Cortex of kidney (tissue), 1 donor: ENCODE measurements at places on chromosomes 7 and 10.

DNA sequence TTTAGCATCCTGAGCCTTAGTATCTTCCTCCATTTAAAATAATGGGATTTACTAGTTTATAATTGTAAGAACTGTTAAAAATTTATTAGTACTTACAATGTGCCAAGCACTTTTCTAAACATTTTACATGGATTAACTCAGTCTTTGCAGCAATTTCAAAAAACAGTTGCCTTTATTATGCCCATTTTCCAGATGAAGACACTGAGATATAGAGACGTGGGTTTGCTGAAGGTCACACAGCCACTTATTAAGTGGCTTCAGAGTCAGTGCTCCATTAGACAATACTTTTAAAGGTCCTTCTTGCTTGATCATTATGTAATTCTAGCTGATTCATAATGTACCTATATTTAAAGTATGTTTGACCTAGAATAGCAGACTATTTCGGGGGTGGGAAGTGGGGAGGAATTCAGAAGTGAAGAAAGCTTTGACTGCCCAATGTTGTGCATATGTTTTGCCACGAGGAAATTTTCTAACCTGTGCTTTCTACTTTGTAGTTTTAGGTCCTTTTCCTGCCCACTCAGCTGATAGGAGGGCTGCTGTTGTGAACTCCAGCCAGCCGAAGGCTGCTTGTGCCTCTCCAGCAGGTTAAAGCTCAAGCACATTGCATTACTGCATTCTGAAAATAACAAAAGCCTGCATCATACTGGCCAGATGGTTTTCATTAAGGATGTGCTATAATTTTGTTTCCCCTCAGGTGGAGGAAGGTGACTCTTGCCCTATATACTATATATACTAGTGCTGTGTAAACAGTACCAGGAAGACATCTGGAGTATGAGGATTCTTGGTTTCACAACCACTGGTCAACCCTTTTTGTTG lies 4.3 kb downstream of the PLEKHA8 start:
- DNase-seq, result no peak

DNA sequence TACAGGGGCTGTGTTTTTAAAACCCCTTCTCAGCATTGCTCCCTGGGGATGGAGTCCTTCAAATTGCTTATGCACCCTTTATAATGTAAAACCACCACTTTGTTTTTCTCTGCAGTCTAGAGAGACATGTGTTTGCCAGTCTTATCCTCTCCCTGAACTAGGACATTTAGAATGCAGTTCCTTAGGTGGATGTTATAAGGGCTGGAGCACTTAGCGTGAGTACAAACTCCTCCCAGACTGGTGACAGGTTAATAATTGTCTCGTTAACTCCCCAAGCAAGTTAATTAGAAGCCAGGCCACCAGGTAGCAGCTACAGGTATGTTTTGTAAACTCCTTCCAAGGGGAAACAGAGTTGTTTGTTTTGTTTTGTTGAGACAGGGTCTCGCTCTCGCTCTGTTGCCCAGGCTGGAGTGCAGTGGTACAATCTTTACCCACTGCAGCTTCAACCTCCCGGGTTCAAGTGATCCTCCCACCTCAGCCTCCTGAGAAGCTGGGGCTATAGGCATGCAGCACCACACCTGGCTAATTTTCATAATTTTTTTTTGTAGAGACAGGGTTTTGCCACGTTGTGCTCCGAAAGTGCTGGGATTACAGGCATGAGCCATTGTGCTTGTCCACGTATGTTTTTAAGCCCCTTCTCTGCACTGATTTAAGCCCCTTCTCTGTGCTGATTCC lies 100.2 kb downstream of the FAM107B start:
- no peak for DNase-seq

DNA sequence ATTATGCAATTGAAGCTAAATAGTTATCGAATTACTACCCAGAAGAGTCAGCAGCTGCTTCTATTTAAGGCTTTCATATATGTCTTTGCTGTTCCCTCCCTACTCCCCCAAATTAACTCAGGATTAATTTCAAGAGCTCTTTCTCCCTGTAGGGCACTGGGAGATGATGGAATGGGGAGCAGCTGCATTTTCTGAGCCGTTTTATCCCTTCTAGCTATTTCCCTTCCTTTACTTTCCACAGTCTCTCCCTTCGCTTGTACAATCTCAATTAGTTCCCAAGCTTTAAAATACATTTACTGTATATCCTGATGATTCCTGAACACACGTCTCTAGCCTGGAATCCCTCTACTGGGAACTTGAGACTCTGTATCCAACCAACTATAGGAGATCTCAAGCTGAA lies 19.8 kb upstream of the TSPAN12 start:
- no peak for DNase-seq

GRCh38 chr7:1706381-1706720 lies 36.3 kb downstream of the ELFN1 start:
- DNase-seq, result no peak

- DNase-seq, result no peak
These were observed 1.4 kb downstream of the PHYHIPL start for GRCh38 chr10:59177836-59178235.

- DNase-seq, result no peak
These were observed 17.7 kb upstream of the MINDY3 start for GRCh38 chr10:15877836-15878576.

DNA sequence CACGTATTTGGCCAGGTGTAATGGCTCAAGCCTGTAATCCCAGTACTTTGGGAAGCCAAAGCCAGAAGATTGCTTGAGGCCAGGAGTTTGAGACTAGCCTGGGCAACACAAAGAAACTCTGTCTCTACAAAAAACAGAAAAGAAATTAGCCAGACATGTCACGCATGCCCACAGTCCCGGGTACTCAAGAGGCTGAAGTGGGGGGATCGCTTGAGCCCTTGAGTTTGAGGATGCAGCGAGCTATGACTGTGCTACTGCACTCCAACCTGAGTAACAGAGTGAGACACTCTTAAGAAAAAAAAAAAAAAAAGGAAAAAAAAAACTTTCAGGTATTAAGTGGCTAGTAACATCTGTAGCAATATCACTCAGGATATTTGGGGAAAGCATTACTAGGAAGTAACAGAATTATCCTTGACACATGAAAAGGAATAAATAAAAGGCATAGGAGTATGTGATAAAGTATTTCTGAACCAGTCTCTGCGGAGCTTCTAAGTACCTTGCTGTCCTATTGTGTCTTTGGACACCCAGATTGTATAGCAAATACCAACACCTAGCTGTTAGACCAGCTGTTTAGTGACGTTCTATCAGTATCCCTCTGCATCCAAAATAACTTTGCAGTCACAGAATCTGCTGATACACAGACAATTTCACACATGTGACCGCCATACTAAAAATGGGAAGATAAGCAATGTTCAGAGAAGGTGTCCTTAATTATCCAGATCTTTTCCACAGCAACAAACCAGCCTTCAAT lies 74.4 kb downstream of the CYTH3 start:
- DNase-seq, result no peak

- no peak for DNase-seq
These were observed 52.8 kb downstream of the CHST15 start for GRCh38 chr10:124040451-124041188.

DNA sequence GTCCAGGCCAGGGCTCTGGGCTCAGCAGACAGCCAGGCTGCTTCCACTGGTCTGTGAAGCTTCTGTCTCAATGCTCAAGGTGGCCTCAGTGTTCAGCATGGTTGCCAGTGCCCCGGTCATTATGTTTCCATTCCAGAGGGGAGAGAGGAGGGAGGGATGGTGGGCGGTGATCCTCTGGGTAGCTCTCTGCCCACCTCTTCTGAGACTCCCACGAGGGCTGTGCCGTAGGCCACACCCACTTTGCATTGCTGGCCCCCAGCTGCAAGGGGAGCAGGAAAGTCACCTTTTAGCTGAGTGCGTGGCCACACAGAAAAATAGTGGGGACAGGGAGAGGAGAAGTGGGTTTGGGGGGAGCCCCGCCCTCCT lies 42.5 kb downstream of the FOXK1 start:
- DNase-seq, result no peak

- no peak for DNase-seq
These were observed 75.3 kb downstream of the ZNF92 start for GRCh38 chr7:65448816-65449504.

DNA sequence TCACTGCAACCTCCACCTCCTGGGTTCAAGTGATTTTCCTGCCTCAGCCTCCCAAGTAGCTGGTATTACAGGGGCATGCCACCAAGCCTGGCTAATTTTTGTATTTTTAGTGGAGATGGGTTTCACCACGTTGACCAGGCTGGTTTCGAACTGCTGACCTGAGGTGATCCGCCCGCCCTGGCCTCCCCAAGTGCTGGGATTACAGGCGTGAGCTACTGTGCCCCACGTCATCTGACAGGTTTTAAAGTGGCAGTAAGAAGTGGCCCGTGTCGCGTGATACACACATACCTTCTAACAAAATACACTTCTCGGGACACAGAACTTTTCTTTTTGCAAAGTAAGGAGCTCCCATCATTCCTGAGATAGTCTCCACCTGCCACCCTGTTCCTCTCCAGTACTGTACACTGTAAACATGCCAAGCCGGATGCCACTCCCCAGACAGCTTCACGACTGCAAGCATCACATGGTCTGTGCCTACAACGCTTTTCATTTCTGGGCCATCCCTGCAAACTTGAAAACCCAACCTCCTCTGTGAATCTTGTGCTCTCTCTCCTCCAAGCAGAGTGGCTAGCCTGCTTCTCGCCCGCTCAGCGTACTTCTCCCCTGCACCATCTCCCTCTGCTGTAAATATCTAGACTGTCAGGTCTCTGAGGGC lies 256.3 kb upstream of the KLF14 start:
- no peak for DNase-seq

DNA sequence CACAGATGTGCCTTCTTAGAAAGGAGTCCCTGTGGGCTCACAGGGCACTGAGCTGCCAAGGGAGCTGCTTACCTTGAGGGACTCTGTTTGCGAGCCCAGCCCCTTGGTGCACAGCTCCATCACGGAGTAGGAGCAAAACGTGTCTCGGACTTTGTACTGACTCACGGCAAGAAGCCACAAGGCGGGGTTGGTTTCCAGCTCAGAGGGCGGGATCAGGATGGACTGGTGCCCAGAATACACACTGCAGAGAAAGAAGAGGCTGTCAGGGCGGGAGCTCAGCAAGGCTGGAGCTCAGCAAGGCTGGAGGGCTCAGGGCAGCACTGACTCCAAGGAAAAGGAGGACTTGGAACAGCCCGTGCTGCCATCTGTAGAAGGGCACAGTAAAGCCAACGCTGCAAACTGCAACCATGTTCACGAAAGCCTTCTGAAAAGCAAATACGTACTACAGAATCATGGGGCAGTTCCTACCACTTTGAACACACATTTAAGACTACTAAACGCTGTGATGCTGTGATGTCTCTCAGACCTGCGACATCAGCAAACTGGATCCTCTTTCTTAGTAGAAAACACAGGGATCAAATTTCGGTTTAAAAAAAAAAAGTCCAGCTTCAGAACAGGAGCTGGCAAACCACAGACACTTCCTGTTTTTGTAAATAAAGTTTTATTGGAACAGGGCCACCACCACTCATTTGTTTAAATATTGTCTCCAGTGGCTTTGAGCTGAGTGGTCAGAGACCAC lies 194.3 kb downstream of the ZMYND11 start:
- no peak for DNase-seq

DNA sequence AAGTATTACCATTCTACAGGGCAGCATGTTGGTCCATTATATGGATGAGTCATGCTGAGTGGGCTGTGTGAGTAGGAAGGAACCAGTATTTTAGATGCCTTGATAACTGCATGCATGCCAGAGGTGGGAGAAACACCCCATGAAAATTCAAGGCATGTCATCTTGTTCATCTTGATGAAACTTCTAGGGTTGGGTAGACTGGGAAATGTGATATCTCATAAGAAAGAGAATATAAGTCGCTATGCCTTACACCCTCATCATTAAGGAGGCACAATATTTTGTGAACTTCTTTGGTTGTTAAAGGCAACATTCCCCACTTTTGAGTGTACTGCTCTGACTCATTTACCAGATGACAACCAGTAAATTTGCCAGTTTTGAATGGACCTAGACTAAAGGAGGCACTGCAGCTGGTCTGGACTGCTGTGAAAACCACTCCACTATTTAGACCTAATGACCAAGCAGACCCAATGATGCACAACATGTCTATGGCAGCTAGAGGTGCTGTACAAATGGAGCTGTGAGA lies 48.0 kb downstream of the ZNF365 start:
- DNase-seq, result no peak

DNA sequence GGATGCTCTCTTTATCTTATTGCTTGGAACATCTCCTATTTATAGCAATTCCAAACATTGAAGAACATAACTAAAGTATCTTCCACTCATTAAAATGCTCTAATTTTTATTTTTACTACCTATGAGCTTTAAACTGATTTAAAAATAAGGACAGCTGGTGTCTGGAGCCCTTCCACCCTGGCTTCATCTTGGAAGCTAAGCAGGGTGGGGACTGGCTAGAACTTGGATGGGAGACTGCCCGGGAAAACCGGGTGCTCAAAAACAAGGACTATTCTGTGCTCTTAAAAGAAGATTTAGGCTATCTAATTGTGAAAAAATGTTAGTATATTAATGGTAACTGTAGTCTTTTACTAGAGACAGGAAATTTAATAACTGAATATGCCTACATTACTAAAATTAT lies 69.2 kb downstream of the ARMC3 start:
- no peak for DNase-seq

GRCh38 chr7:147636553-147636952 lies 954.0 kb upstream of the C7orf33 start:
- DNase-seq, result no peak

GRCh38 chr7:135353832-135354231 lies 120.2 kb downstream of the STRA8 start:
- DNase-seq, result no peak

DNA sequence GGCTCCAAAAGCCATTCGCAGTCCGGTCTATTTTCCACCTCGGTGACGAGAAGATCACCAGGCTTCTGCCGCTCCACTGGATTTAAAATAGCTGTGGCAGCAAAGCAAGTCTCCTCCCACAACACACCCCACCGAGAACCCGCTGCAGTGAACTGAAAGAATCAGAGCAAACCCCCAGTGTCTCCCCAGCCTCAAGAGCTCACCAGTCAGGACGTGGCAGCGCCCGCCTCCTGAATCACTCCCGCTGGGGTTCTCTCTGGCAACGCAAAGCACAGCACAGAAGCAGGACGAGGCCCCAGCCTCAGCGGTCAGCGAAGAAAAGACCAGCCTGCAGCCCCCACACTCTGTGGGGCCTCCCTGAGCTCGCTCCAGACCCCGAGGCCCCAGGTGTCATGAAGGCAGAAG lies 126.1 kb upstream of the PPP2R2D start:
- no peak for DNase-seq

DNA sequence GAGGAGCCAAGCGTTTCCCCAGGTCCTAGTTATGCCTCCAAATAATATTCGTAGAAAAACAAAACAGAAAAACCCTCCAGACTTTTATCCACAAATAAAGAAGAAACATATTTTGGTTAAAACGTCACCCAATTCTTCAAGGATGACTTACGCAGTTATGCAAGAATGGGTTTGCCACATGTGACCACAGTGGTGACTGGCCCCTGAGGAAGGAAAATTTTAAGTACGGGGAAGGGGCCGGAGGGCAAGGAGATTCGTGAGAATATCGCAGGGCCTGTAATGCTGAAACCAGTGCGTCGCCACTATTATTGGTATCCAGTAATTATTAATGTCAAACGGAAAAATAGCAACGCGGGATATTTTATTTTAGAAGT lies 537 bp upstream of the MRPS24 start:
- no peak for DNase-seq

- DNase-seq, result no peak
These were observed 473.2 kb downstream of the REEP3 start for GRCh38 chr10:63994371-63994770.
